ENCODE measurements at places on chromosomes 4 and X.

- DNase-seq, result no peak
These were observed 54.5 kb upstream of the CHRNA9 start for GRCh38 chr4:40280586-40280985.

DNA sequence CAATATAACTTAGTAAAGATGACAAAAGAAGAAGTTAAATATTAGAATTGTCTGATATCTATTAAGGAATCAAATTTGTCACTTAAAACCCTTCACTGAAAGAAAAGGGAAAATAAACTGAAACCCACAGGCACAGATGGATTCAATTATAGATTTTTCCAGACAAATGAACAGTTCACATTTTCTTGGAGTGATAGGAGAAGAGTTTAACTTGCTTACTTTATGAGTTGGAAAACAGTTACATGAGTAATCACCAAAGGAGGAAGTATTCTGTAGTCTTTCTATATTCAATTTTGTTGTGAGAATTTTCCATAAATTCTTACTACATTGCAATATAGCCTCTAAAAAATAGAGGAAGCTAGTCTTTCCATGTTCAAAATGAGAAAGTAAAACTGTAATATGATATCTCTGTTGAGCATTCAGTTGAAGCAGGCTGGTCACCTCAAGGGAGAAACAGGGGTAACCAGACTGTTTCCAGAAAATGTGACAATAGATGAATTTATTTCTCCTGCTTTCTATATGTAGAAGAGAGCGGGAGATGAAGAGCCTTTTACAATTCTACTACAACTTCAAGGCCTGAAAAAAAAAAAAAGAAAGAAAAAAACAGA lies 330.3 kb upstream of the EPHA5 start:
- DNase-seq, result no peak

DNA sequence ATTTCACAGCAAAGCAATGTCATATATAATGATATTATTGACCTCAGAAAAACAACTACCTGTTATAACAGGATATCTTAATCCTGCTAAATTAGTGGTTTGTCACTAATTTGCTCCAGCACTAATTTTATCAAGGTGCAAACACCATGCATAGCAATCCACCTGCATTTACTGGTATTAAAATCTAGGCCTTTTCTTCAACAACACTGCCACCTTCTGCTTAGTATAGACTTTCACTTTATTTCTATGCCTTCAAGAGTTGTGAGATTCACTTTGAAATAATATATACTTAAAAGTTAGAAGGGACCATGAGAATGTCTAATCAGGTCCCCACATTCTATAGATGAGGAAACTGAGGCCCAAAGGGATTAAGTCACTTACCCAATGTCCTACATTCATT lies 82.1 kb upstream of the IQCM start:
- DNase-seq, result no peak

DNA sequence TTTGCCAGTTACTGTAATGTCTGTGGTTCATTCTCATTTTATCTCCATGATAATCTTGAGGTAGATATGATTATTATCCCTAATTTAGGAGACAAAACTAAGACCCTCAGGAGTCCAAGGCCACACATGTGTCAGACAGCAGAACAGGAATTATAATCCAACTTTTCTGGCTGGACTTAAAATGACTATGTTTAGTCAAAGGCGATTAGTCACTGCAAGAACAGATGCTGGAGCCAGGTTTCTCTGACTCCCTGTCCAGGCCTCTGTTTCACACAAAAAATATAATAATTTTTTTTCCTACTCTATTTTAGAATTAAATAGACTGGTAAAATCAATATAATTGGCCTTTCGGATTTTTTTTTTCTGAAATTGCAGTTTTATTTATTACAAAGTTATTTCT lies 56.7 kb upstream of the TMEM131L start:
- no peak for DNase-seq

GRCh38 chr4:152368001-152368400 lies 167.9 kb downstream of the FBXW7 start:
- no peak for DNase-seq

GRCh38 chrX:23732704-23733103 lies 10.4 kb downstream of the ACOT9 start:
- no peak for DNase-seq

GRCh38 chrX:2965965-2966364 lies 36.8 kb upstream of the ARSD start:
- DNase-seq, result no peak

- DNase-seq, result no peak
These were observed 149.3 kb downstream of the SOWAHB start for GRCh38 chr4:76748649-76749048.

- DNase-seq, result no peak
These were observed 6.0 kb upstream of the EFNB1 start for GRCh38 chrX:68822641-68823410.

DNA sequence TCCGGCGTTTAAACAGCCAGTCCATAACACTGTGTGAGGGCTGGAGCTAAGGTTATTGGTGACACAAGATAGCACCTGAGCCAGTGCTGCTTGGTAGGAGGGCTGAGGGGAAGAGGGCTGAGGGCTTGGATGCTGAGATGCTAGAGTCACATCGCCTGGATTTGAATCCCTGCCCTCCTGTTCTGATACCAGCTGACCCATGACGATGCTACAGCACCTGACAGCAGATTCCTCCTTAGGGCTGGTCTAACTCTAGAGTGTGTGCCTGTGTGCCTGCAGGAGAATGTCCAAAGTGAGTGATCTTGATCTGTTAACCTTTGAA lies 102.5 kb downstream of the PTTG2 start:
- DNase-seq, result no peak

GRCh38 chrX:72526534-72527508 lies 45.8 kb downstream of the HDAC8 start:
- DNase-seq, result peak; percentile 2

- no peak for DNase-seq
These were observed 202.0 kb downstream of the PCDH19 start for GRCh38 chrX:100208076-100208475.

Data from CD4-positive, alpha-beta T cell treated with Interferon gamma for 1 hour (primary cell).